PC-9 (cell line): ENCODE measurements at places on chromosomes 5 and 9. TPM values are rescaled to one million over a fixed set of nuclear protein-coding genes. Genes with fewer than 3 reads are reported as not detected.

- DNase-seq = no peak
- H3K27ac ChIP-seq = no peak overlapping the region
Observed at GRCh38 chr5:81631124-81631523, 119.8 kb downstream of the SSBP2 start.

DNA sequence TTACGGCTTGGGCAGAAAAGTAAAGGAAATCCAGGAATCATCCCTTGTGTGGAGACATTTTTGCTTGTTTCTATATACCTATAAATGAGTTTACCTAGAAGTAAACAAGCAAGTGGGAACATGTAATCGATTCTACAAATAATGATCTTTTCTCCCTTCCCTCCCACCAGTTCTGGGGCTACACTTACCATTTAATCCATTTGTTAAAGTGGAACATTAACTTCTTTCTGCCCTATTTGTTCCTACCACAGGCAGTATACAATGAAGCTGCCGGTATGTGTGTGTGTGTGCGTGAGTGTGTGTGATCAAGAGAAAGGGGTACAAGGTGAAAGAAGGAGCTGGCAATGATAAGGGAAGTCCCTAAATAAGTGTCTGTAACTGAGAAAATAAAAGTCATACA, 26.4 kb upstream of the ELL2 start:
- H3K4me3 ChIP-seq = no peak overlapping the region
- H3K4me1 ChIP-seq = peaks cover 9% of the 10 kb centered on the region
- H3K36me3 ChIP-seq = no peaks in the 10 kb centered on the region
- H3K27me3 ChIP-seq = no peaks in the 10 kb centered on the region
- H3K27ac ChIP-seq = no peak overlapping the region
- no peak for DNase-seq

DNA sequence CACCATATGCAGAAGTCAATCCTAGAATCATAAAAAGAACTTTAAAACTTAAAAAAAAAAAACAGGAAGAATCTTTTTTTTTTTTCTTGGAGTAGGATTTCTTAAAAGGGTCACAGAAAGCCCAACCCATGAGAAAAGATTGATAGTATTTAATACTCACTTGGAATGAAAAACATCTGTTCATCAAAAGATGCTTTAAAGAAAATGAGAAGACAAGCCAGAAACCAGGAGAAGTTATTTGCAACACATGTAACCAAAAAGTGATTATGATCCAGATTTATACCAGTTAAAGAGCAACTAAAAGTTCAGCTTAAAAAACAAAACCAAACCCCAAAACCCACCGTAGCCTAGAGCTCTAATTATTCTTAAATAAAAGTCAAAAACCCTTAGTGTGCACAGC, 69.3 kb downstream of the TLE4 start:
- H3K4me1 ChIP-seq = no peaks in the 10 kb centered on the region
- no peaks in the 10 kb centered on the region for H3K36me3 ChIP-seq
- no peak overlapping the region for H3K27ac ChIP-seq

The ROR2 gene
- total RNA-seq = not detected in 2 replicates
